ENCODE measurements at places on chromosomes 7 and 10.

DNA sequence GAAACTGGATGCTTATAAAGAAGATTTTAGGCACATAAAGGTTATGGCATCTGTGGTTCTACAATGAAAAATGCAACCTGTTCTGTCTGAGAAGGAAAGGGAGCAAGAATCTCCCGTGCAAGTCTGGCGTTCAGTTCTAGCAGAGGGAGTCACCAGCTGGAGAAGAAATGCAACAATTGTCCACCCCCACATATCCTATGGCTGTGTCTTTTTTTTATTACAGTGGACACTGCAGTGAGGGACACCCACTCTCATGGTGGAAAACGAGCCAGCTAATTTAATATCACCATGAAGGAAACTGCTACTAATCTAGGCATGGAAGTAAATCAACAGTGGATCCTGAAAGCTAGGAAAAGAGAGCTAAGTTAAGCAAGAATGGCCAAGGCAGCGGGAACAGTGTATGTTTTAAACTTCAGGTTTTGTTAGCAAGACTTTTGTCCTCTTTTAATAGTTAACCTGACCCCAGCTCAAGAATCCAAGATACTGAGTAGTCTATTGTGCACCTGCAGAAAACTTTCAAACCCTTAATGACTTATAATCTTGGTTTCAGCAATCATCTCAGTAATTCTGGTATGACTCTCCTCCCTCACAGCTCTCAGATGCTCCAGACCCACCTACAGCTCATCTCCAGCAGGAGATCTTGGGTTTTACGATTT lies 149.3 kb downstream of the FGFR2 start:
- DNase-seq = no peak

DNA sequence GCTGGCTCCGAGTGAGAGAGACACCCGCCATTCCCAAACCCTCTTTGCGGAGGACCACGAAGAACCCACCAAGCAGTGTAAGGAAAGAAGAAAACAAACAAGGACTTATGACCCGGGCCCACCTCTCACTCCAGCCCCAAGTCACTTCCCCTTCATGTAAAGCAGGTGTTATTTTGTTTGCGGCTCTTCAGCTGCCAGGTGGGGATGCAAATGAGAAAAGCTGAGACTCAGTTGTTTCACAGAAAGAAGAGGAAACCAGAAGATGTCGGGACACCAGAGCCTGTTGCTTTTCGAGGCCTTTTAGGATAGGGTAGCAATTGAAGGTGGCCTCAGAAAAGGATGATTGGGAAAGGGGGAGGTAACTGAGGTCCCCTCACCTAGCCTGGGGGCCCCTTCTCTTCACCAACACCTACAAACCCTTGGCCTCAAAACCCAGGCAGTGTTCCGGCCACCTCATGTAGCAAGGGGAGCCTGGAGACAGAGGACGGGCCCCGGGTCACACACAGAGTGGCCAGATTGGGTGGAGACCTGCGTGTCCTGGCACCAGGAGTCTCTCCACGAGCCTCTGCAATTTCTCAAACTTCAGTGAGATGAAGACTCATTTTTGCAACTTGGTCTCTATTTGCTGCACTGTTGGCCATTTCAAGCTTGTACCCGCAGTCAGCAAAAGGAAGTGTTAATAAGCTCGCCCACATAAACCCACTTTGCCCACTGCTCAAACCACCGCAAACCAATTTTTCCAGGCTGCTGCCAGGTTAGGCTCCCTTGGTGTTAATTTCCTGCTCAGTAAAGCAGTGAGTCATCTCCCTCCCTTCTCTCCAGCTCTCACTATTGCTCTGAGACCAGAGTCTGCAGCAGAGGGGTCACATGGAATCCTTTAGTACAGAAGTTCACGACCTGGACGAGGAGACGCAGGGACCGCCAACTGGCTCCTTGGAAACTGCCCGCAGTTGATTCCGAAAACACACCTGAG lies 45.5 kb downstream of the AOC1 start:
- DNase-seq = no peak

DNA sequence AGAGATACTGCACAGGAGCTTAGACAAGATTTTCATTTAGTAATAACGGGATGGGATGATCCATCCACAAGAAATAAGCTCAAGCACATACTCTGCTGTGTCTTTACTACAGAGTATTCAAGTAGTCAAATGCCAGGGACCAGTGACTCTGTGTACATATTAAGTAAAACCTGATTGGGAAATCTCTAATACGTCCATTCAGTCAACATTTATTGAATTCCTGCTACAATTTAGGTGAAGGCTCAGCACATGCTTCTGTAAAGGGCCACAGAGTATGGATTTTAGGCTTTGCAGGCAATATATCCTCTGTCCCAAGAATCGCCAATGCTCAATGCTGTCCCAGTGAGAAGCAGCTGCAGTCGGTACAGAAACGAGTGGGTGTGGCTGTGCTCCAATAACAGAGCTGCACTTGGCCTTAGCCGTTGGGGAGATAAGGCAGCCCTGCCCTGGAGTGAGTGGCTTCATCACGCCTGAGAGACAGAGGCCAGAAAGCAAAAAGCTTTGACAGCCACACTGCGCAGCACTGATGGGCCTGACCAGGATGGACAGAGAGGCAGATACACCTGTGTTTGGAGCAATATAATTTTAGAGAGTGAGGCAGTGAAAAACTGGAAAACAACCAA lies 186.8 kb downstream of the PARD3 start:
- DNase-seq = peak; percentile 32

- DNase-seq = no peak
Observed at GRCh38 chr10:132861116-132861691, 75.3 kb upstream of the NKX6-2 start.

- DNase-seq = no peak
Observed at GRCh38 chr7:14600766-14601367, 301.7 kb downstream of the DGKB start.

DNA sequence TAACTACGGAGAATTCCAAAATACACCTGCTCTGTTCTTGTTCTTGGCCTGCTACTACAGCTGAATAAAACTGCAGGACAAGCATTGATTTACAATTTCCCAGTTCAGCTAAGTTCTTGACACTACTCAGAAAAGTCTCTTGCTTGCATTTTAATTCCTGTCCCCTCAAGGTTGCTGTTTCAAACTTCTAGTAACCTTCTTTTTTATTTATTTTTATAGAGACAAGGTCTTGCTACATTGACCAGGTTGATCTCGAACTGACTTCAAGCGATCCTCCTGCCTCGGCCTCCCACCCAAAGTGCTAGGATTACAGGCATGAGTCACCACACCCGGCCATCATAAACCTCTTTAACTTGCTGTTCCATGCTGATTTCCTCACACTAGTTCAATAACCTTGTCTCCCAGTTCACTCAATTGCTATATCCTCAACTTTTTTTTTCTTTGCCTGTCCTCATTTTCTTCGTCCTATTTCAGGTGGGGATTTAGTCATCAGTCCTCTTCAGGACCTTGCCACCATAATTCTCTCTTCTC lies 79.9 kb downstream of the ARHGAP21 start:
- DNase-seq = peak; percentile 5

GRCh38 chr7:87380905-87381304 lies 35.4 kb downstream of the CROT start:
- DNase-seq = no peak

GRCh38 chr10:78542521-78542920 lies 508.9 kb downstream of the RPS24 start:
- peak; percentile 23 for DNase-seq

DNA sequence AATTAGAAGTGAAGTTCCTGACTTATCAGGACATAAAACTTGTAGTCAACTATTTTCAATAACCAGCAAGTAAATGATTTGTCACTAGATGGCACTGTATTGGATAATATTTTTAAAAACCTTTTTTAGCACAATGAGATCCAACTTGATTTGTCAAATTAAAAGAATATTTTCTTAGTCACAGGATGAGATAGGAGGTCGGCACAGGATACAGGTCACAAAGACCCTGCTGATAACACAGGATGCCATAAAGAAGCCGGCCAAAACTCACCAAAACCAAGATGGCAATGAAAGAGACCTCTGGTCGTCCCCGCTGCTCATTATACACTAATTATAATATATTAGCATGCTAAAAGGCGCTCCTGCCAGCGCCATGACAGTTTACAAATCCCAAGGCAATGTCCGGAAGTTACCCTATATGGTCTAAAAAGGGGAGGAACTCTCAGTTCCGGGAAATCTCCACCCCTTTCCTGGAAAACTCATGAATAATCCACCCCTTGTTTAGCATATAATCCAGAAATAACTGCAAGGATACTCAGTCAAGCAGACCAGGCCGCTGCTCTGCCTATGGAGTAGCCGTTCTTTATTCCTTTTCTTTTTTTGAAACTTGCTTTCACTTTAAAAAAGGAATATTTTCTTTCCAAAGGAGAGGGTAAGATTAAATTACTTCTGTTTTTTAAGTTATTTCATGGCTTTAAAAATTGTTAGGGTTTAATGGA lies 255.7 kb upstream of the MKLN1 start:
- no peak for DNase-seq

GRCh38 chr10:132507409-132507955 lies 30.1 kb upstream of the INPP5A start:
- no peak for DNase-seq

GRCh38 chr7:34491899-34492298 lies 166.1 kb upstream of the NPSR1 start:
- DNase-seq = no peak

DNA sequence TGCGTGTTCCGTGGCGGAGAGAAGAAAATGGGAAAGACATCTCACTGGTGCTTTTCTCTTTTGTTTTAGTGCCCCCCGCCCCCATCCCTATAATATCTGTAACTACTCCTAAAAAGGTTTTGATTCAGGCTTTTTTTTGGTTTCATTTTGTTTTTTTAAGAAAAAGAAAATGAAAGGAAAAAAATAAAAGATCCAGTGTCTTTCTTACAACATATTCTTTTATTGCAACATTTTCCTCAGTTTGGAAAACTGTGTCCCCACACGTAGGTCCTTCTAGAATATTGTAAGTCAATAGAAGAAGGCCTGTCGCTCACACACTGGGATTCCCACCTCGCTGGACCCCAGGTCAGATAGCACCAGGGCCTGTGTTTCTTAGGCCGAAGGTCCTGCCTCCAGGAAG lies 20.6 kb downstream of the AIFM2 start:
- DNase-seq = no peak

- no peak for DNase-seq
Observed at GRCh38 chr7:149175150-149175549, 20.2 kb upstream of the ZNF282 start.

- no peak for DNase-seq
Observed at GRCh38 chr10:77544617-77545016, 93.0 kb downstream of the KCNMA1 start.

DNA sequence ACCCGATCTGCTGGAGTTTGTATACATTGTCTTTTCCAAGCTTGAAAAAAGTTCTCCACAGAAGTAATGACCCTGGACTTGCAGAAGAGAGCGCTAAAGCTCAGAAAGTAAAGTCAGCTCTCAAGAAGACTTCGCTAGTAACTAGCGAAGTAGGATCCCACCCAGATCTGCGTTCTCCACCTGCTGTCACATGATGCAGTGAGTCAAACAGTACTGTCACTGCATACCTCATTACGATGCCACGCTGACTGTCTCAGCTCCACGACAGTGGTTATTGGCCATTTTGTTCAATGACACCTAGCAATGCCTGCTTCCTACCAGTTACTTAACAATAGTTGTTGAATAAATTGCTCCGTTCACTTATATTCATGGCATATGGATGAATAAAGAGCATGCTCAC lies 29.7 kb upstream of the SEC61G start:
- peak; percentile 92 for DNase-seq

- peak; percentile 26 for DNase-seq
Observed at GRCh38 chr7:114209968-114210367, 204.6 kb upstream of the FOXP2 start.

GRCh38 chr7:152419473-152420429 lies 16.1 kb downstream of the KMT2C start:
- no peak for DNase-seq

GRCh38 chr7:91685544-91685943 lies 195.0 kb downstream of the MTERF1 start:
- no peak for DNase-seq

DNA sequence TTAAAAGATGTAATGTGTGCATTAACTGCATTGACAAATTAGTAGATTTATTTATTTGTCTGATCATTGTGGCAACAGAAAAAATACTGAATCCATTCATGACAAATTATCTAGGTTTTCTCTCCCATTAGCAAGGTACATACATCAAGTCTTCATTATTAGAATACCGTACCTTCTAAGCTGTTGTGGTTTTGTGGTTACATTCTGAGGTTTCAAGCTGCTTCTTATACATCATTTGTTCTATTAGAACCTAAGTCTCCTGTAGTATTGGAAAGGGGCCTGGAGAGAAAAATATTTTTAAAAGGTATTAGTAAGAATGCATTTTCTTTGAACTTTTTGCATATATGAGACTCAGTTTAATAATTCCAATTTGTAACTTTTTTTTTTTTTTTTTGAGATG lies 26.3 kb upstream of the CACNB2 start:
- DNase-seq = no peak

- DNase-seq = peak; percentile 84
Observed at GRCh38 chr7:27160546-27161213, 4.2 kb upstream of the HOXA7 start.

DNA sequence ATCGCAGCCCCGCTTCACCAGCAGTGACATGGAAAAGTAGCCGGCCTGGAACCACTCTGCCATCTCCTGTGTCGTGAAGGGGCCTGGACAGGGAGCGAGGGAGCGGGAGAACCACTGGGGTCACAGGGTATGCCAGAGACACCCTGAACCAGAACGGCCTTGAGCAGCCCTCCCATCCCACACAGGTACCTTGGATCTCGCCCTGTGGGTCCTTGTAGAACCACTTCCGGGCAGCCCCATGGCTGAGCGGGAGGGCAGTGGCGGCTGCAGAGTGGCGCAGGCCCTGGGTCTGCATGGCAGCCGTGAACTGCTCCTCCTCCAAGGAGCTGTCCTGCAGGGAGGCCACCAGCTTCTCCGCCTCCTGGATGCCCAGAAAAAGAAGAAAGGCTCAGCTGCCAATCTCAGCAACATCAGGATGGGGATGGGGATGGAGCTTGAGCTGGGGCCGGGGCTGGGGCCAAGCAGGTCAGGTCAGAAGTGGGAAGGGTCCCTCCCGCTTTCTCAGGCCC lies 9.5 kb downstream of the GIGYF1 start:
- DNase-seq = no peak

GRCh38 chr7:96285579-96285978 lies 36.3 kb downstream of the SLC25A13 start:
- DNase-seq = no peak

GRCh38 chr7:121530227-121531174 lies 134.4 kb upstream of the FAM3C start:
- DNase-seq = peak; percentile 9

DNA sequence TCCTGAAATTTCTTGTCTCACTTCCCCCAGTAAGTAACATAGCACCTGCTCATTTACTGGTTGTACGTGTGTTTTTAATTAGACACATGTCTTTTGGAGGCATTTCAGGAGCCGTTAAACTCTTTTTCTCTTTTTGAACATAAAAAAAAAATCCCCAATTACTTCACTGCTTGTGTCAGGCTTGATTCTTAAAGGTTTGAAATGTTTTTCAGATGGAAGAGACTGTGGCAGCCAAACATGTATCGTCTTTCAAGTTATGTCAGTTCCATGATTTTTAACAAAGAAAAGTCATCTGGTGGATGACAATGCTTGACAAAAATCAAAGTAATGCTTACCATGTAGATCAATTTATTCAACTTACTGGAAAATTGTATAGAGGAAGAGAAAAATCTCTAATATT lies 585.8 kb downstream of the GATA3 start:
- no peak for DNase-seq

GRCh38 chr7:73556208-73557107 lies 1.0 kb downstream of the BCL7B start:
- no peak for DNase-seq

GRCh38 chr7:89845952-89846351 lies 308.3 kb upstream of the STEAP1 start:
- no peak for DNase-seq
